ENCODE measurements at places on chromosomes 3 and 15.

- DNase-seq = peak; percentile 65
Observed at GRCh38 chr15:50907601-50908208, 778 bp upstream of the AP4E1 start.

GRCh38 chr3:33898901-33899300 is 100.5 kb downstream of the PDCD6IP start:
- no peak for DNase-seq

DNA sequence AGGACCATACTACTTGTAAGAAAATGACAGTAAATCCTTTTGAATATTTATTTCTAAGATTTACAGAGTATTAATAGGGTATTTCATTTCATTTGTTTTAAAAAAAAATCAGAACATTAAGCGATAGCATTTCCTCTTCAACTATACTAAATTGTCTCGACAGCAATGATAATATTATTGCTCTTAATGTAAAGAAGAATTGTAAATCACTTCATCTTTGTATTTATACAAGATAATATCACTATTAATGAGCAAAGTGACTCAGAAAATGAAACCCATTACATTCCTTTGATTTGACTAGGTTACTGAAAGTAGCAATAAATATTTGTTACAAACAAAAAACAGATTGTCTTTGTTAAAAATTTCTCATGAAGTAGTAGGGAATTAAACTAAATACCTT is 131.1 kb upstream of the CNTN4 start:
- DNase-seq = no peak

DNA sequence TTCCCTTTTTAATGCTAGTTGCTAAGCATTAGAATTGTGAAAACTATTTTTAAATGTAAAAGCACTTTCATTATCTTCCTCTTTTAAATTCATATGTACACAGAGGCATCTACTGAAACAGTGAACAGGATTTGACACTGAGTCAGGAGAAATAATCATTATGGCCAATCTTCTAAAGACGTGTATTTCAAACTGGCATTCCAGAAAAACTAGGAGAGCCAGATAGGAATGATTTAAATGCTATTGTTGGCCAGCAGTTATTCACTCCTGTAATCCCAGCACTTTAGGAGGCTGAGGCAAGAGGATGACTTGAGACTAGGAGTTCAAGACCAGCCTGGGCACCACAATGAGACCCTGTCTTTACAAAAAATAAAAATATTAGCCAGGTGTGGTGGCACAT is 67.6 kb upstream of the RAP2B start:
- no peak for DNase-seq

DNA sequence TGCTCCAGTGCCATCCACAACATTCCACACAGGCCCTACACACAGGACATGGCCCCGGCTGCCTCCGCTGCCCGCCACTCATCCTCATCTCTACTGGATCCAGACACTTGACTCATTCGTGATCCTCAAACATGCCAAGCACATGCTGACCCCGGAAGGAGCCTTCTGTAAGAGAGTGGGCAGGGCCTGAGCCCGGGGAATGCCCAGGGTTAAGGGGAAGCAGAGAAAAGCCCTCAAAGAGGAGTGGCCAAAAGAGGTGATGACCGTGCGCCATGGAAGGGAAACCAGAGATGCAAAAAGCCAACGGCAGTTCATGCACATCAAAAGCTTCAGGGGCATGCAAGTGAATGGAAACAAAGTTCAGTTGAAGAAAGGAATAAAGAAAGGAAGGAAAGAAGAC is 46.1 kb downstream of the RFTN1 start:
- peak; percentile 46 for DNase-seq

GRCh38 chr3:51340013-51340829 is 44.9 kb upstream of the MANF start:
- DNase-seq = no peak

- DNase-seq = no peak
Observed at GRCh38 chr3:69838696-69839515, 99.6 kb downstream of the MITF start.

GRCh38 chr3:18405141-18405540 is 20.0 kb downstream of the SATB1 start:
- DNase-seq = no peak

- DNase-seq = no peak
Observed at GRCh38 chr3:139534992-139535879, 4.3 kb downstream of the RBP1 start.

GRCh38 chr3:22933051-22933840 is 269.9 kb upstream of the UBE2E2 start:
- DNase-seq = no peak

- DNase-seq = no peak
Observed at GRCh38 chr3:185630182-185630622, 44.1 kb downstream of the SENP2 start.

DNA sequence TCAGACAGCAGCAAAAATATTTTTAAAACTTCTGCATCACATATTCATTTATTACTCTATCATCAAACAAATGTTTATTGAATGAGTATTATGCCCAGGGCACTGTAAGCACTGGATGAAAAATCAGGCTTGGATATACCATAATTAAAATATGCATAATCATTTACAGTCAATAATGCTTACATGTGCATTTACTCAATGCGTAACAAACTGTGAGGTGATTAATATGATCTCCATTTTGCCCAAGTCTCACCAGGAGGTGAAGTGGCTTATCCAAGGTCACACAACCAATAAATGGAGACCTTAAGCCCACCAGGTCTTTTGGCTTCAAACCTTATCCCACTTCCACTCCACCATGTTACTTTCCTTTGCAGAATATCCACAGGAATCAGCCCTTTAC is 117.3 kb upstream of the SLC24A5 start:
- DNase-seq = no peak

GRCh38 chr3:33221241-33221640 is 2.6 kb upstream of the SUSD5 start:
- no peak for DNase-seq

DNA sequence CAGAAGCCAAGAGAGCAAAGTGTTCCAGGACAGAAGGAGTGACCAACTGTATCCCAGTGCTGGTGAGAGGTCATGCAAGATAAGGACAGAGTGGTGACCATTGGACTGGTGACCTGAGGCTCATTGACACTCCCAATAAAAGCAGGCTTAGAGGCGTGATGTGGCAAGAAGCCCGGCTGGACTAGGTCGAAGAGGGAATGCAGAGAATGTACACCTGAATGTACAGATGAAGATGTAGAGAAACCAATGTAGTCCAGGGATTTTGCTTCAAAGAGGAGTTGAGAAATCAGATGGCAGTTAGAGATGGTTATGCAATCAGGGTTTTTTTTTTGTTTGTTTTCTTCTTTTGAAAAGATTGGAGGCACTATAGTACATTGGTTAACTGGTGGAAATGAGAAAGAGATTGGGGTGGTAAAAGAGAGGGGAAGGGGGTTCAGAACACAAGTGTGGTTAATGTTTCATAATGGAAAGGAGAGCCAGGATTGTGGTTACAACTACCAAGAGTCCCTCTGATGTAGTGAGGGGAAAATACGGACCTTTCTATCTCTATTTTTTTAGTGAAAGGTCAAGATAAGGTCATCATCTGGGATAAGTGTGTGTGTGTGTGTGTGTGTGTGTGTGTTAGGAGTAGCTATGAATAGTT is 23.3 kb downstream of the ST3GAL6 start:
- no peak for DNase-seq
